ENCODE measurements at places on chromosomes 4 and X. TPM values are rescaled to one million over a fixed set of nuclear protein-coding genes. Genes with fewer than 3 reads are reported as not detected.

The MRFAP1L1 gene
- total RNA-seq: 60.0 TPM

The GAGE12E gene
- total RNA-seq: not detected

The FHIP1A gene
- total RNA-seq: 6.2 TPM

The RAB41 gene
- not detected for total RNA-seq

The CT45A5 gene
- not detected for total RNA-seq

GRCh38 chr4:141238186-141238585 is 17.5 kb downstream of the ZNF330 start:
- H3K4me1 ChIP-seq: no peaks in the 10 kb centered on the region
- H3K36me3 ChIP-seq: peaks cover 30% of the 10 kb centered on the region
- H3K27me3 ChIP-seq: no peaks in the 10 kb centered on the region
- no peak for DNase-seq
- H3K4me3 ChIP-seq: no peak overlapping the region

DNA sequence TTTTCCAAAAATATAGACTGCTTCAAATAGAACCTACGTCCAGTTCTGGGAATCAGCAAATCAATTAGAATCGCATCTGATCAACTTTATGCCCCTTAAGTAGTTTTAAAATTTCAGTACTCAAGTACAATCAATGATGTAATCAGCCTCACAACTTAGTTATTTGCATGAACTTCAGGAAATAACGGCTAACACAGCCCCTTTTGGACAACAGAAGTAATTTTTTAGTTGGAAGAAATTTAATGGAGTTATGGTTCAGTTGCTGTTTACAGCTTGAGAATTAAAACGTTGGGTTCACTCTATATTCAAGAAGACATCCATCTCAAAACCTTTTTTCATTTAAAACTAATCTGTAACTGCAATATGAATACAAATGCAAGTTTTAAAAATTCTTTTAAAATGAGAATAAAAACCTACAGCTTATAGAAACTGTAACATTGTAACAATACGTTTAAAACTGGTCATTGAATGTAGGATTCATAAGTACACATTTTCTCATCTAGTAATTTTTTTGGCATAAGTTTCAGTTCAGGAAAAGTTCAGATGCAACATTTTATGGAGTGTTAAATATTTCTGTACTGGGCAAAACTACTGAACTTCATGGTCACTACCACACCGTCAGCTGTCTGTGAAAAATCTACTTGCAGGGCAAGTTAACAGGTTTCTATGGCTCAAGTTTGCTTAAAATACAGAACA is 956 bp downstream of the TAPT1 start:
- H3K4me1 ChIP-seq: peaks cover 51% of the 10 kb centered on the region
- H3K4me3 ChIP-seq: peak overlapping the region; percentile 94
- no peak for DNase-seq
- H3K27me3 ChIP-seq: no peaks in the 10 kb centered on the region
- peak overlapping the region; percentile 96 for H3K27ac ChIP-seq

- H3K36me3 ChIP-seq: no peaks in the 10 kb centered on the region
- H3K27ac ChIP-seq: no peak overlapping the region
- DNase-seq: no peak
- no peaks in the 10 kb centered on the region for H3K4me1 ChIP-seq
- no peaks in the 10 kb centered on the region for H3K27me3 ChIP-seq
Measured at GRCh38 chr4:36227913-36228312, 16.4 kb downstream of the ARAP2 start.

DNA sequence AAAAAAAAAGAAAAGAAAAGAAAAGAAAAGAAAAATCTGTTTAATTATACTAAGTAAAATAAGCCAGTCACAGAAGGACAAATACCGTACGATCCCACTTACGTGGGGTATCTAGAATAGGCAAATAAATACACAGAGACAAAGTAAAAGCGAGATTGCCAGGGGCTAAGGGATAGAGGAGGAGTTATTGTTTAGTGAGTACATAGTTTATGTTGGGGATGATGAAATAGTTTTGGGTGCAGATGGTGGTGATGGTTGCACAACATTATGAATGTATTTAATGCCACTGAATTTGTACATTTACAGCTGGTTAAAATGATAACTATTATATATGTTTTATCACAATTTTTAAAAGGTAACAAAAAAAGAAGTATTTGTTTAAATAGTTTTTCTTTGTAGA is 7.1 kb downstream of the CA5B start:
- no peaks in the 10 kb centered on the region for H3K27me3 ChIP-seq
- no peaks in the 10 kb centered on the region for H3K36me3 ChIP-seq
- no peak overlapping the region for H3K4me3 ChIP-seq
- no peak overlapping the region for H3K27ac ChIP-seq
- DNase-seq: no peak
- peaks cover 9% of the 10 kb centered on the region for H3K4me1 ChIP-seq

- H3K4me1 ChIP-seq: no peaks in the 10 kb centered on the region
- H3K4me3 ChIP-seq: no peak overlapping the region
- DNase-seq: no peak
Measured at GRCh38 chrX:53039236-53039635, 9.4 kb upstream of the GPR173 start.

- H3K27me3 ChIP-seq: no peaks in the 10 kb centered on the region
- H3K4me3 ChIP-seq: no peak overlapping the region
- DNase-seq: no peak
- no peaks in the 10 kb centered on the region for H3K36me3 ChIP-seq
- no peak overlapping the region for H3K27ac ChIP-seq
Measured at GRCh38 chr4:10640561-10641201, 43.9 kb downstream of the CLNK start.

GRCh38 chr4:79232540-79232939 is 93.3 kb downstream of the NAA11 start:
- H3K4me3 ChIP-seq: no peak overlapping the region
- no peak overlapping the region for H3K27ac ChIP-seq
- no peaks in the 10 kb centered on the region for H3K4me1 ChIP-seq
- H3K36me3 ChIP-seq: no peaks in the 10 kb centered on the region
- DNase-seq: no peak

DNA sequence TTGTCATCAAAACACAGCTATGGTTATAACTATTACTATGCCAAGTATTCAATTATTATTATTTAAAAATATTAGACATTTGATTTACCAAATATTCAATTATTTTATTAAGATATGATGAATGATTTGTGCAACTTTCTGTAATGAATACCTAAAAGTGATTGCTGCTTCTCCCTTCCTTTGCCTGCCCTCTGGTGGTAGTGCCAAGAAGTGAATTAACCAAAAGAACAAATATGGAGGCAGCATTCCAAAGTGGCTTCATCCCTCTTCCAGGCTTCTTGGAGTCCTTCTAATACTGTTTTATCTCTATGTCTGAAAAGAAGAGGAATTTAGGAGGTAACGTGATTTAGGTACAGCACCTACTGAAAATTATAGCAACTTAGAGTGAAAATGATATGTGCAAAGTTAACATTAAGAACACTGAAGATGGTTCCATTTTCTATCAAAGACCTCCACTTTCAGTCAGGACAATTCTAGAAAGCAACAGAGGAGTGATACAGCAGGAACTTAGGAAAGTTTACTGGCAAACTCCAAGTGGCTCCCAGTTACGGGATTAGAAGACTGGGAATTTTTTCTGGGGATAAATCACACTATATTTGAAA is 43.0 kb downstream of the ENPEP start:
- no peak overlapping the region for H3K27ac ChIP-seq
- no peak for DNase-seq
- H3K4me1 ChIP-seq: no peaks in the 10 kb centered on the region
- no peak overlapping the region for H3K4me3 ChIP-seq
- H3K27me3 ChIP-seq: no peaks in the 10 kb centered on the region
- H3K36me3 ChIP-seq: no peaks in the 10 kb centered on the region

DNA sequence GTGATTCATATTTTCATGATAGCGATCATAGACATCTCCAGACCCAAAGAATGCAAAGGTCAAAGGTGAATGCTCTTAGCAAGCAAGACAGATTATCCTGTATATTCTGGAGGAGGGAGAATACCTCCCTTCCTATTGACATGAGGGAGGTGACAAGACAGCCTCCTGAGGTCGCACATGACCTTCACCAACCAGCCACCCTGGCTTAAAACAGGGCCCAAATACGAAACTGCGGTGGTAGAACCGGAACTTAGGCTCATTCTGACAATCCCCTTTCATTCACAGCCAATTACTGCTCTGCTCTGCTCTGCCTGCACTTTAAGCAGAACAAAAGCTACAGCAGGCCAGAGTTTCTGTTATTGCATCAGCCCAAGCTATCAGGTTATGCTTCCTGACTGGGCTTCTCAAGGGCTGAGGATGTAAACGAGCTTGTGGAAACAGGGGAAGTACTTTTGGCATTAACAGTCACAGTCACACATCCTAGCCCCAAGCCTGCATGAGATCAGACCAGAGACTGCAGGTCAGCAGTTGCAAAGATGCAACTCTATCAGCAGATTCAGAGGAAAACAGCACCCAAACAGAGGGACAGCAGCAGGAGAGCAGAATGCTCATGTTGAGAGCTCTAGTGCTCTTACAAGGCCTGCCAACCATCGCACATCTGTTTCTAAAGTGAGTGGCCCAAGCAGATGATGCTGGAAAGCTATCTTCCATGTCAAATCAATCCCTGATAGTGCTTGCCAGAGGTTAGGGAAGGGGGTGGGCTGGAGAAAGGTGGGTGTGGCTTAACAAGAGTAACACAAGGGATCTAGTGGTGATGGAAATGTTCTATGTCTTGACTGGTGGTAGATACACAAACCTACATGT is 51.3 kb upstream of the MAP3K15 start:
- no peaks in the 10 kb centered on the region for H3K36me3 ChIP-seq
- H3K4me1 ChIP-seq: no peaks in the 10 kb centered on the region
- no peak for DNase-seq
- H3K27ac ChIP-seq: no peak overlapping the region

DNA sequence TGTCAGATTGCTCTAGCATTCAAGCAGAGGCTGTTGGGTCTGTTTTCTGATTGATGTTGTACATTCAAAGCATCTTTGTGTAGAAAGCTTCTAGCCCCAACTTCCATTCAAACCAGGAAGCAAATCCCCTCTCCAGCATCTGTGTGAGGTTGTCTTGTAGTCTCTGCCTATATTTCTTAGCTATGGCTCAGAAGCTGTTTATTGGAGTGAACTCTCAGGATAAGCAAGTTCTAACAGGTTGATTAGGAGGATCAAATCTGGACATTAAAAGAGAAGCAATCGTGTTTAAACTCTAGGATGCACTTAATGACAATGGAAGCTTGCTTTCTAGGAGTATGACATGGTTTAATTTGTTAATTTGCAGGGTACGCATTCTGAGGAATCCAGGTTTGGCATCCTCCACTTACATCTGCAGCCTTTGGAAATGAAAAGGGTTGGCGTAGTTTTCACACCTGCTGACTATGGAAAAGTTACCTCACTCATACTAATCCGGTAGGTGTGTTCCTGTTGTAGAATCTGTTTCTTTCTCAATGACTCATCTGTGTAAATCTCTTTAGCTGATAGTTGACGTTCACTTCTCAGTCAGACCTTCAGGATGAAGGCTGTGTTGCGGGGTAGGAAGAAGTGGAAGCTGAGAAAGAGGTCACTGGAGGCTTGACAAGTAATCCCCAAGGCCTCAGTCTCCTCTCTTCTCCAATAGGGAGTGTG is 88.0 kb upstream of the TLR2 start:
- H3K27ac ChIP-seq: no peak overlapping the region
- H3K36me3 ChIP-seq: peaks cover 13% of the 10 kb centered on the region
- DNase-seq: no peak
- H3K4me1 ChIP-seq: no peaks in the 10 kb centered on the region
- H3K4me3 ChIP-seq: no peak overlapping the region

DNA sequence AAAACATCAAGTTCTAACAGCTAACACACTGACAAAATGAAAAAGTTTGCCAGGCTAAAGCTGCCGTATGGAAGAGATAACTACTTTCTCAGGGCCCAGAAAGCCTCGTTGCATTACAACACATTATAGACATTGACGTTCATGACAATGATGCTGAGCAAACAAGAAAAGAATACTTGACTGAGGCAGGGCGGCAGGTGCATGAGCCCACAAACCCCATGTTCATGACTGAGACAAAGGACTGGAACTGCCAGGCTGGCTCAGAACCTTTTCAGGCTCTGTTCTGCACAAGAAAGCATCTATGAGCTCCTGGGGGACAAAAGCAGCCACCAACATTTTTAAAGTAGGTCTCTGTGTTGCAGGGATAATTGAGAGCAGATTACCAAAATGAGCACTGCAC is 13.6 kb downstream of the TLR6 start:
- no peaks in the 10 kb centered on the region for H3K27me3 ChIP-seq
- H3K4me3 ChIP-seq: no peak overlapping the region
- no peaks in the 10 kb centered on the region for H3K4me1 ChIP-seq
- H3K36me3 ChIP-seq: no peaks in the 10 kb centered on the region

GRCh38 chr4:112038861-112039260 is 106.4 kb upstream of the FAM241A start:
- no peak overlapping the region for H3K4me3 ChIP-seq
- H3K4me1 ChIP-seq: no peaks in the 10 kb centered on the region
- no peak for DNase-seq
- H3K27ac ChIP-seq: no peak overlapping the region

GRCh38 chrX:46204721-46205422 is 340.3 kb downstream of the ZNF674 start:
- no peak overlapping the region for H3K4me3 ChIP-seq
- no peaks in the 10 kb centered on the region for H3K4me1 ChIP-seq
- H3K27ac ChIP-seq: no peak overlapping the region
- no peak for DNase-seq
- H3K27me3 ChIP-seq: no peaks in the 10 kb centered on the region

All from esophagus muscularis mucosa (tissue), 4 donors.